Muscle of back (tissue), 13 donors: ENCODE measurements at places on chromosomes 1 and 21.

DNA sequence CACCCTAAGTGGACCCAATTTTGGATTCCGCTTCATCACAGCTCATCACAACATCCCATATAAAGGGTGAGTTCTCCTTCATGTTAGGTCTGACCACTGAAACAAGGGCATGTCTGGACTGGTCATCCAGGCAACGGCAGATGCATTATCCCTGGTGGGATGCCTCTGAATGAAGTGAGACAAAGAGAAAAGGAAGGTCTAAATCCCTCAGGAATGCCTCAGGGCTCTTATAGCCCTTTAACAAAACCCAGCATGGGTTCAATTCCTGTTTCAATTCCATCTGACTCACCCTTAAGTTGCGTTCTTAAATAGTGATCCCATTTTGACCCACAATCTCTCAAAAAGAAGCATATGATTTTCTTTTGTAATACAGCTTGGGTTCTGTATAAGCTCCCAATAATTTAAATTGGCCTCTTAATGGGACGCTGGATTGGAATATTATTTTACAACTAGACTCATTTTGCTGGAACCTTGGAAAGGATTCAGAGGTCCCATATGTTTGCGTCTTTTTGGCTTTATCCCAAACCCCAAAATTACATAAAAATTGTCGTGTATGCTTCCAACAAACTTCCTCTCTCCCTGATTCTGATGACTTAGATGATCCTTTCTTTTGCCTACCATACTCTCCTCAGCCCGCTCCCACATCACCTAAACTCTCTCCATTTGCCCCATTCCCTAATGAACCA is 287.4 kb upstream of the ZP4 start:
- DNase-seq: peak; percentile 1

- DNase-seq: no peak
Measured at GRCh38 chr21:40706806-40707655, 139.9 kb downstream of the DSCAM start.

- peak; percentile 73 for DNase-seq
Measured at GRCh38 chr21:17610911-17611310, 1.8 kb downstream of the BTG3 start.

GRCh38 chr21:31459457-31459856 is 115.4 kb upstream of the TIAM1 start:
- no peak for DNase-seq

- DNase-seq: peak; percentile 17
Measured at GRCh38 chr1:220189750-220190347, 82.4 kb downstream of the RAB3GAP2 start.
